ENCODE measurements at places on chromosomes 1 and 21.

DNA sequence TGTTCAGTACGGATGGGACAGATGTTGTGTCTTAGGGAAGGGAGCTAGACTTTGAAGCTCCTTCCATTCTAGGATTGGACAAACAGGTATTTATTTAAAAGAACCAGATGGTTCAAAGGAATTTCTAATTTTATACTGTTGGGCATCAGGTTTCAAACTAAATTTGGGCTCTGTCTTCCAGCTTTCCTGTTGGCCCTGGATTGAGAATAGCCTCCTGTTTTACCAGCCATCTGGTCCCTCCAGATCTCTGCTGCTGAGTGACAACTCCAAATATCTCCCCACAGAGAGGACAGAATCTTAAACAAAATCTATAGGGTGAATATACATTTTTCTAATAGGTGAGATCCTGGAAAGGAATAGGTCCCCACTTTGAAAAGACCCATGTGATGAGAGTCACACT is 52.5 kb upstream of the CNIH3 start:
- no peak for DNase-seq

DNA sequence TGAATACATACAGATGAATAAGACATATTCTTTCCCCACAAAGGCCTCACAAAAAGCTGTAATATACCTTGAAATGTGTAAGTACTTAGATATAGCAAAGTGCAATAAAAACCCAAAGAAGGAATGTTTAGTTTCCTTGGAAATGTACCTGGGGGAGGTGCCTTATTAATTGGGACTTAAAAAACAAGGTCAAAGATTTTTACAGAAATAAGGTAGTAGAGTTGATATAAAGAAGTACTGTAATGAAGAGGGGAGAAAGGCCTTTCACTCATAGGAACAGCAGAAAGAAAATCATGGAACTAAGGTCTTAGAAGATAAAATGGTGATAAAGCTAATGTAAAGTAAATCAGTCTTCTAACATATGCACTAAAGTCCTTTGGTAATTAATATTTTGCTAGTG is 153.9 kb upstream of the B3GALT2 start:
- no peak for DNase-seq

DNA sequence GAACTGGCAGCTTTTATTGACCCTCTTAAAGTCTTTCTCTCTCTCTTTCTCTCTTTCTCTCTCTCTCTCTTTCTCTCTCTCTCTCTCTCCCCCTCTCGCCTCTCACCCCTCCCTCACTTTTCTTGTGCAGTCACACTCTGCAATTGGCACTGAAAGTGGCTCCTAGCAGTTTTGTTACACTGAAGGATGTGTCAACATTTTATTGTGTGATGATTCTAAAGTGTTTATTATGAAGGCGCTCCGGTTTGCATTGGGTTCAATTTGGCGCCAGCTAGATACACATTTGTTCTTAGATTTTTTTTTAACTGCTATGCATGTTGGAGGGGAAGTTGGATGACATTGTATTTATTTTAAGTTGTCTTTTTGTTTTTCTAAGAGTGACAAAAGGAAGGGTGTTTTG is 64.0 kb upstream of the CHRM3 start:
- DNase-seq, result no peak

GRCh38 chr1:206538086-206538770 is 30.9 kb downstream of the RASSF5 start:
- peak; percentile 10 for DNase-seq

- DNase-seq, result no peak
Observed at GRCh38 chr21:33874161-33874560, 41.4 kb downstream of the ATP5PO start.

DNA sequence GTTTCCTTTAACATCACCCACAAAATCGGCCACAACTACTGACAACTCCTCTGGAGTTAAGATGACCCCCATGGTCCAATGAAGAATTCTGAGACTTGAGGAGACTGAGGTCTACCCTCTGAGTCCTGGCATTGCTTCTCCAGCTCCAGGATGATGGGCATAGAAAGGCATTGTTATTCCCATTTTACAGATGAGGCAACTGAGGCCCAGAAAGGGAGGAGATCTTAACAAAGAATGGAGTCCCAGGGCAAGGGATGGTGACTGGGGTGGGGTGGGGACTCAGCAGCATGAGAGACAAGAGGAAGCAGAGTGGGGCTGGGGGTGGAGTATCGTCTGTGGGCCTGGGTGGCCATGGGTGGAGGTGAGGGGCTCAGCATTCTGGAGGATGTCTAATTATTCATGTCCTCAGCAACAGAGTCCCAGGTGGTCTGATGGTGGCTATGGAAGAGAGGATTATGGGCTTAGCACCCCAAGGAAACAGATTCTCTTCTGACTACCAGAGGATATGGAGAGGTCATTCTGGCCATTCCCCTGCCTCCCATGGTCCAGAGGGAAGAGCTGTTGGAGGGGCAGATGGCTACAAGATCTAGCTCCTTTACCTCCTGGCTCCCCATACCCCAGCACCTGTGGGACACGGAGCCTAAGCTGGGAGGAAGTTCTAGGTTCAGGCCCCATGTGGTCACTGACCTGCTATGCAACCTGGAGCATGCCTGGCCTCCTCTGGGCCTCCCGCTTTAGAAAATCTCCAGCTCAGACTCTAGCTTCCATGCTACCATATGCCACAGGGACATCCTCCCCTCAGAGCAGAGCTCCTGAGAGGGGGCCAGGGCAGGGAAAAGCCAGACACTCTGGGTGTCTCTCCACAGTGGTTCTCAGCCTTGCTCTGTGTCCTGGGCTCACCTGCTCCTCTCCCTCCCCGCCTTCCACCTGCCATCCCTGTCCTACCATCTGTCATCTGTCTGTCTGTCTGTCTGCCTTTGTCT is 37.4 kb upstream of the DMBX1 start:
- no peak for DNase-seq

DNA sequence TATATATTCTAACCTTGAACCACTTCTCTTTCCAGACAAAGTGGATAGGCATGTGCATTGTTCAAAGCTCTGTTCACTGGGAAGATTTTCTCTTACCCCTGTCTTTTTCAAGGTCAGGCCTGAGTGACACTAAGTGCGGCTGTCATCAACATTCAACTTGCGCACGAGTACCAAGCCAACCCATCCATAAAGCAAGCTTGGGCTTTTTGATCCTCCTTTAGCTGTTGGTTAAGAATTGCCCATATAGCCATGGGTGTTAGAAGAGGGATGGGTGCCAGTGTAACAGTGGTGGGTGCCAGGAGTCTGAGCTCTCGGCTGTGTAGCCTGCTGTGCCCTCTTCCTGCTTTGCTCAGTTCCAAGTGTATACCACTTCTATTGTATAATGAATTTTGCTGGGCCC is 136.1 kb downstream of the GLUL start:
- DNase-seq, result no peak

DNA sequence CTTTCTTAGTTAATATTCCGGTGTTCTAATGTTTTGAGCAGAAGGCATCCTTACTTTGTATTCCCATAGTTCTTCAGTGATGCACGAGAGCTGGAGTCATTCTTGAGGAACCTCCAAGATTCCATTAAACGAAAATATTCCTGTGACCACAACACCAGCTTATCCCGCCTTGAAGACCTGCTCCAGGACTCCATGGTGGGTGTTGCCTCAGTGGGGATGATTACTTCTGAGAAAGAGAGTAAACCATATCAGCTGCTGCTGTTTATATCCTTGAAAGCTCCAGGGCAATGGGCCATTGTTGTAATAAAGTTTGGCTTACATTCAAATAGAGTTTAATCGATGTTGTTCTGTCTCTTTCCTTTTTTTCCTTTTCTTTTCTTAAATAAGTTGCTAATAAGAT is 93.1 kb downstream of the MACF1 start:
- DNase-seq, result no peak

DNA sequence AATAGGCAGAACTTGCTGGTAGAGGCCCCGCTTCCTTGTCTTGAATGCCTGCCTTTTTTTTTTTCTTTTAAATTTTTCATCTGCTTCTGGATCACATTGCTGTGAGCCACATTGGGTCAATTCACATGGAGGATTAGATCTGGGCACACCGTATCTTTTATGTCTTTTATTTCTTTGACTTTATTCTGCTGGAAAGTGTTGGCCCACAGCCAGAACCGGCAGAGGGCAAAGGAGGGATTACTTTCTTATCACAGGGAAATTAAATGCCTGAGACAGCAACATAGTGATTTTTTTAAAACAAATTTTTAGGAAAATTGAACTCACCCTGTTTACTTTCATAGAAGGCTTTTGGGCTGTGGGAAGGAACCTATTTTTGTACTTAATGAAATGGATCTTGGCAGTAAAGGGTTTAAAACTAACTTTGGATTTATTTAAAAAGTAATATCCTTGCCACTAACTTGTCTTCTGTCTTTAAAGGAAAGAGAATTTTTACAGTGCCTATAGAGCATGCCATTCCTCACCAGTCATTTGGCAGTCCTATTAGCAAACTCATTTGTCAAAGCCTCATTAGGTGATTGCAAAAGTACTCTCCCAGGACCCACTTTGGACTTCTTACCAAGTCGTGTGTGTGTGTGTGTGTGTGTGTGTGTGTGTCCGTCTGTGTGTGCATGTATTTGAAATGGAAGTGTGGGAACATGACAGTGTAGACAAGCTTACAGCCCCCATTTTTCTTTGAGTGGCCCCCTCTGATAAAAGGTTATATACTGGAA is 68.4 kb downstream of the ST6GALNAC3 start:
- DNase-seq, result no peak

- DNase-seq, result no peak
Observed at GRCh38 chr1:4755864-4756504, 101.6 kb downstream of the AJAP1 start.

GRCh38 chr1:109262231-109263055 is 13.1 kb downstream of the CELSR2 start:
- DNase-seq, result no peak

DNA sequence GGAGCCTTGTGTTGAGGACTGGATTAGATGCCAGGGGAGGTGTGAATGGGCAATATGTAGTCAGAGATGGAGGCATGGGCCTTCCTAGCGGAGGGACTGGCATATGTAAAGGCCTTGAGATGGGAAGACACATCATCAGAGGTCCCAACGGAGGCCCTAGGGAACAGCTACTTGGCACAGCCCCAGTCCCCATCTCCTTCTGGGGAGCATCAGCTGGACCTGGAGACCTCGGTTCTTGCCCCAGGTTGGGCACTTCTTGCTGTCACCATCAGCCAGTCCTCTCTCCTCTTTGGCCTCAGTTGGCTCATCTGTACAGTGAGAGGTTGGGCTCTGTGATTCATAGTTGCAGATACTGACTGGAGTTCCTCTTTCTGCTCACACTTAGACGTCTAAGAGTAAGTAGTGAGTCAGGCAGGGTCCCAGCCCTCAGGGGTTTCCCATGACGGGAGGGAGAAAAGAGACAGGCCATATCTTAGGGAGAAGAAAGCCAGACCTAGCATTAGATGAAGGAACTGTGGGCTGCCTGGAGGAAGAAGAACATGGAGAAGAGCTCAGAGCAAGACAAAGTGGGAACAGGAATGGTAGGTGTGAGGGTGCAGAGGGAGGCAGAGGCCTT is 3.4 kb upstream of the MARCKSL1 start:
- no peak for DNase-seq

- peak; percentile 60 for DNase-seq
Observed at GRCh38 chr1:7669559-7670311, 101.4 kb upstream of the VAMP3 start.

DNA sequence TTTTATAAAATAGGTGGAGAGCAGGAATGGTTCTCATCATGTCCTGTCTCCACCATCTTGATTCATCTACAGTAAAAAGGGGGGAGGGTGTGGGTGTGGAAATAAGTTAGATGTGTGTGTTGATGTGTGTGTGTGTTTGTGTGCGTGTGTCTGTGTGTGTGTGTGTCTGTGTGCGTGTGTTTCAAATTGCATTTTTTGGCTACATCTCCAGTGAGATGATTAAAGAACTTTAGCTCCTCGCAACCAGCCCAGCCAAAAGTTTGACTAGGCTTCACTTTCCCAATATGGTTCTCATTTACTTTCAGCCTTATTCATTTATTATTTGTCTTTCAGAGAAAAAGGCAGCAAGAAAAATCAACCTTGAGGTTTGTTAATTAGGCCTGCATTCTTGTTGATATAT is 14.7 kb upstream of the HAO2 start:
- no peak for DNase-seq

DNA sequence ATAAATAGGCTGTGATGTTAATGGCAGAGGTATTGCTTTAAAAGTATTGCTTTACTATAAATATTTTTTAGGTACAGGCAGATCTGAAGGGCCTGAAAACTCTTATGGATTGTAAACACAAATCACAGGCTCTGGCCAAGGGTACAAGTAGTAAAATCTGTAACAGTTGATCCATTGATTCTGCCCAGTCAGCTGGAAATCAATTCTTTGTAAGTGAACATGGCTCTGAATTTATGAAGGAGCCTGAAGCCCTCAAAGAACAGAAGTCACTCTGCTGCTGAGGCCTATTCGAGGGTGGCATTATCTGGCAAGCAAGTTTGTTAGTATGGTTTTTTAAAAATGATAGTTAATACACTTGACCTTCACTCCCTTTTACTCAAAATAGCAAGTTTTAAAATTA is 834.0 kb upstream of the TMPRSS15 start:
- DNase-seq, result no peak

DNA sequence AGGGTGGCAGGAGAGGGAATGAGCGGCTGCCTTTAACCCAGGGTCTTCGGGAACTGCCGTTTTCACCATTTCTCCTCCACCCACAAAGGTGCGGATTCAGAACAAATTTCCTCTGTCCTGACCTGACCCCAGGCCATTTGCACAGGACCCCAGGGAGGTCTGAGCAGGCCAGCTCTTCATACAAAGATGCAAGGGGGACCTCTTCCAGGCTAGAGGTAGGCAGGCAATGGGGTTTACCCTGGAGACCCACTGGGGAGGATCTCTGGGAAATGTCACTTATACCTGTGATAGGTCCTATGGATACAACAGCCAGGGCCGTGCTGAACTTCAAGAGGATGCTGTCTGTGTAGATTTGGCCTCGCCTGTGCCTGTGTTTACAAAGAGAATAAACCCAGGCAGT is 89.7 kb upstream of the VAMP3 start:
- DNase-seq, result peak; percentile 26

DNA sequence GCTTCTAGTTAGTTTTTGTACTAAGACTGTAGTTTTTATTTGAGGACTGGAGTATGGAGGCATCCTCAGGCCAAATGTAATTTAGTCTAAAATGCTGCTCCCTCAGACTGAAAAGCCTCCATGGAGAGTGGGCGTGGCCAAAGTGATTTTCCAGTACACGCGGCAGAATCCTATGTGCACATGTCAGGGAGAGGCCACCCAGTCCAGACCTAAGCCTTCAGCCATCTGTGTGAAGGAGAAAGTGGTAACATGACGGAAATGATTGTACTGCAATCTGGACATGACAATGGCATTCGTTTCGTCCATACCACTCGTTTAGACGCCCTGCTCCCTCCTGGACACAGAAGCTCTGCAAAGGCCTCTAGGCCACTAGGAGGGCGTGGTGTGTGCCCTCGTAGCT is 56.2 kb downstream of the PCP4 start:
- no peak for DNase-seq

- no peak for DNase-seq
Observed at GRCh38 chr1:41714638-41715389, 203.9 kb downstream of the HIVEP3 start.

GRCh38 chr1:25695771-25696311 is 79.2 kb downstream of the MAN1C1 start:
- no peak for DNase-seq
